Ammon's horn (tissue), 1 donor: ENCODE measurements at places on chromosomes 3 and 15.

DNA sequence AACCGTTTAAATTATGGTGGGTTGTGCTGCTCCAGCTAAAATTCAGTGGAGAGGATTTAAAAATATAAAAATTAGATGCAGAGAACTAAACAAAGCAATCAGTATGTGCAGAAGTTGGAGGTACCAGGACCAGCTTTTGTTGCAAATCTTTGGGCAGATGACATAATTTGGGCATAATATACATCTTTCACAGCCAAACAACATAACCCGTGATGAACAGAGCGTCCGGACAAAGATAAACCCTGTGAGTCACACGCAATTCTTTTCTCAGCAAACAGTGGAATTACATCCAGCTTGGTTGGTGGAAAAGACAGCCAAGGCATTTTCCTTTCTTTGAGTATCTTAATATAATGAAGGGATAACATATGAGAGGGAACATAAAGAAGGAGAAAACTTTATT, 419.4 kb upstream of the ADAMTS9 start:
- DNase-seq: peak; percentile 25

- no peak for DNase-seq
These were observed 573 bp downstream of the MME start for GRCh38 chr3:155080692-155081091.

- peak; percentile 19 for DNase-seq
These were observed 11.6 kb upstream of the HGD start for GRCh38 chr3:120693439-120694171.

GRCh38 chr15:100602823-100603393, 519 bp downstream of the ASB7 start:
- peak; percentile 3 for DNase-seq

- DNase-seq: no peak
These were observed 167.2 kb upstream of the TSC22D2 start for GRCh38 chr3:150240891-150241290.

DNA sequence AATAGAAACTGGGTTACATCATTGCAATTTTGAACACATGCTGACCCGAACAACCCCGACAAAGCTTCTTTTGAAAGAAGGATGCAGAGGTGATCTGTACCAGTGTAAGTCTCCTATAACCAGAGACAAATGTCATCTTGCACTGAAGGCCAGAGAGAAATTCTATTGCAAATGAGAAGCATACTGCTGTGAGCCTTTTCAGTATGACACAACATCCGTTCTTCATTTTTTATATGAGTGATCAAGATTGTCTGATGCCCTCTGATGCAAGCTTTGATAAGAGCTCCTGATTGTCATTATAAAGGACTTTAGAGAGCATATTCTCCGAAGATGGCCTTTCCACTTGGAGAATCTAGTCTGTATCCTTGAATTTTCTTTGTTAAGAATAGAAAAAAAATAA, 36.9 kb downstream of the PCOLCE2 start:
- DNase-seq: no peak

DNA sequence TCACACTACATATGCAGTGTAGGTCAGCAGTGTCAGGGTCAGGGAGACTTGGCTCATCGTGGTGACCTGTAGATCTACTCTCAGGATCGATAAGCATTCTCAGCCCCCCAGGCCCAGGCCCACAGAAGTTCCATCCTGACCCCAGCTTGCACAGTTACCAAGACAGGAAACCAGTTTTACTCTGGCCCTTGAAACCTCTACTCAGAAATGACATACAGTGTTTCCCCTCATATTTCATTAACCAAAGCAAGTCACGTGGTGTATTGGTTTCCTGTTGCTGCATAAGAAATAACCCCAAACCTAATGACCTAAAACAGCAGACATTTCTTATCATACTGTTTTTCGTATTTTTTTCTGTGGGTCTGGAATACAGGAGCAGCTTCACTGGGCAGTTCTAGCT, 242.2 kb downstream of the SLCO3A1 start:
- no peak for DNase-seq

DNA sequence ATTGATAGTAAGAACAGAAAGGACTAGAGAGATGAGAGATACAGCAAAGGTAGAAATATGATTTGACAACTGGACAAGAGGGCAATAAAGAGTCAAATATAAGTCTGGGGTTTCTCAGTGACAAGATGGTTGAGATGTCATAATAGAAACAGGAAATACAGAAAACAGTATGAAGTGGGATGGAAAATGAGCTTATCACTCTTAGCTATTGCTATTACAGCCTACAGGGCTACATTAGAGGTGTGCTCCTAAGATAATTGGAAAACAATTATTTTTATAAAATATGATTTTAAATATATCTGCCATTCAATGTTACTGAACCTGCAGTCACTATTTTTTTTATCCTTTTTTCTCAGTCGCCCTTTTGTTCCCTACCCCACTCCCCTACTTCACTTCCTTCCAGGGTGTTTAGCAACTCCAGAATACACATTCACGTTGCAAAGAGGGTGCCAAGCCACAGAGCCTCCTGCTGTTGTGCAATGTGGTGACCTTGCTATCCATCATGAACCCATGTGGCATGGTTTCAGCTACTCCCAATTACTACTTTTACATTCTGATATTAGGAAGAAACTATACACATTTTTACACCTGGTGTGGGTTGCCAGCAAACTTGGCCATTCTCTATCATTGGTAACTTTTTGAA, 6.0 kb downstream of the NRG4 start:
- no peak for DNase-seq

DNA sequence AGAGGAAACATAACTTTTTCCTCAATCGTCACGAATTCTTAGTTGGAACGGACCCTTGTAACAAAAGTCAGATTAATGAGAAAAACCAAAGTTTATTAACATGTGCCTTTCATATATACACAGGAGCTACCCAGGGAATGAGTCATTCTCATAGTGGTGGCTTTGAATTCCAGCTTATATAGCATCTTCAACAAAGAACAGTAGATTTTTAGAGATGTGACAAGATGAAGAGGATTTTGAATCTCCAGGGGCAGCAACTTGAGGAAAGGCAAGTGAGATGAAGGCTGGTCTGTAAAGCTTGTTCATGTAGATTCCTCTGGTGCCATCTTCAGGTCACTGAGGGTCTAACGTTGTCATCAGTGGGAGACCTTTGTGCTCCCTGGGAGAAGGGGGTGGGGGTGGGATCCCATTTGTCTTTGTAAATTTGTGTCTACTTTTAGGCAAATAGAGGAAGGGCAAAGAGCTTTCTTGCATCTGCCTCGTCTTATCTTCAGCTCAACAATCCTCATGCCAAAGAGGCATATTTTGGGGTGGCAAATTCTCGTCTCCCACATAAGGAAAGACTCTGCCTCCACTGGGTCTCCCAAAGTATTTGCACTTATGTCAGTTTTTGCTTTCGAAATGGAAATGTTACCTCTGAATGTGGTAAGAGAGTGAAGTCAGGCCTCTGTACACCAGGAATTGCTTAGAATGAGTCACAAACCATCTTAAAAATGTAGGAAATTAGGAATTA, 29.5 kb downstream of the CLEC3B start:
- no peak for DNase-seq

DNA sequence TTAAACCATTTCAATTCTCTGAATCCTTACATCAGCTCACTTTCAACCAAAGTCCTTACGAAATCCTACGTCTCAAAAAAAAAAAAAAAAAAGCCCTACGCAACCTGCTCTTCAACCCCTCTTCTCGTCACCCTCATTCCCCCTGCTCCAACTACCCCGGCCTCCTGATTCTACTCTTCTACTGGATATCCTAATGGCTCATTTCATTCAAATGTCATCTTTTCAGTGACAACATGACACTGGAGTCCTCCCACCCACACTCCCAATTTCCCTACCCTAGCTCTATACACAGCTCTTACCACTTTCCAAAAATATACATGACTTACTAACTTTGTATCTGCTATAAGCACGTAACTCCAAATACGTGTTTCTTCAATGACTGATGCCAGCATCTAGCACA, 11.5 kb downstream of the UBP1 start:
- DNase-seq: no peak

GRCh38 chr3:193145248-193145647, 95.8 kb upstream of the PLAAT1 start:
- no peak for DNase-seq

- no peak for DNase-seq
These were observed 48.1 kb upstream of the USP3 start for GRCh38 chr15:63456258-63456657.

GRCh38 chr3:172524611-172525010, 1.4 kb upstream of the TNFSF10 start:
- DNase-seq: no peak

DNA sequence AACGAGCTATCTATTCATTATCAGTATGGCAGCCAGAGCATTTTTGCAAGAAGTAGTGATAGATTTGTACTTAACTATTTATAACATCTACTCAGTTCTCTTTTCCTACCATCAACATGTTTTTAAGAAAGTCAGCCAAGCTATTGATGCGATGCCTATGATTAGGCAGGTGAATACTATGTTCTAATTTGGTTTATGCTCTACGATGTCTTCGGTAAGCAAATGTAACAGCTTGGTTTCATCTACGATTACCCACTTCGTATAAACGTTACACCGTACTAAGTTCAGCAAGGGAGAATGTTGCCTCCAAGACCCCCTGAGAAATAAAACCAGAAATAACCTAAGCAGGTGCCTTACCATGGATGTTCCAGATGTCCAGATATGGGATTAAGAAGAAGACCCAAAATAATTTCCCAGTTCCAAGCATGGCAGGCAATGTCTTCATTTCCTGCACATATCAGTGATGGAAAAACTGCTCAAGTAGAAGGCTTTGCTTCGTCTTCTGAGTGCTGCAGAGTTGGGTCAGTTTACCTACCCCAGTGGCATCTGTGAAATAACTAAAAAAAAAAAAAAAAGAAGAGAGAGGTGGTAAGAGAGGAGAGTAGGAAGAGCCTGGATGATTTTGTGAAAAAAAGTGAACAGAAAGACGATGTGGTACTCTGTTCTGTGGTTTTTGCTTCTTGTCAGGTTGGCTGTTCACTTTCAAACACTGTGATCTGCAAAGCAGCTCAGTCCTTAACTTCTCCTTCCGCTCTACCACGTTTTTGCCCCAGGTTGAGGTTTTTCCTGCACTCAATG, at the start of gene BTLA:
Gene BTLA, minus strand, starts transcription at position 559 of the 798 bp plus-strand sequence. Its CDS starts 114 bp downstream, at position 445.
- no peak for DNase-seq

DNA sequence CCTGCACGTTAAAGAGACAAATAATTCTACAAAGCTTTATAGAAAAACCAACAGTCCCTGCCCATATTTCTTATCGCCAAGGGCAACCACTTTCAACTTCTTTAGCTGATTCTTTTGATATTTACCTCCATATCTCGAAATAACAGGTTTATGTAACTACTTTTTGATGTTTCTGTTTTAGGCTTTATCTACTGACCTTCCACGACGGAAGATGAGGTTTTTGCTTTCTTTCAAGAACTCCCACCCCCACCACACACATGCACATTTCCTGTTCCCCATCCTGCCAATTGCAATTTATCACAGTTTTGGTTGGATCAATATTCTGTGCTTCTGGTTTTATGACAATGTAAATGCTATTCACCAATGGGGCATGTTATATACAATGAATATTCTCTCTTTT, 330.4 kb upstream of the ICE2 start:
- no peak for DNase-seq

DNA sequence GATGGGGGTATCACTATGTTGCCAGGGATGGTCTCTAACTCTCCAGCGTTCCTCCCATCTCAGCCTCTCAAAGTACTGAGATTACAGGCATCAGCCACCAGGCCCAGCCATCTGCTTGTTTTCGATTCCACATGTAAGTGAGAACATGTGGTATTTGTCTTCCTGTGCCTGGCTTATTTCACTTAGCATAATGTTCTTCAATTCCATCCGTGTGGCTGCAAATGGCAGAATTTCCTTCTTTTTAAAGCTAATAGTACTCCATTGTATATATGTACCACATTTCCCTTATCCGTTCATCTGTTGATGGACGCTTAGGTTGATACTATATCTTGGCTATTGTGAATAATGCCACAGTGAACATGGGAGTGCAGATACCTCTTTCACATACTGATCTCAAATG, 70.6 kb downstream of the ASB7 start:
- DNase-seq: peak; percentile 23

- no peak for DNase-seq
These were observed 198.6 kb upstream of the NR2E3 start for GRCh38 chr15:71611553-71612396.

GRCh38 chr3:55487381-55488241, 505 bp upstream of the WNT5A start:
- no peak for DNase-seq

DNA sequence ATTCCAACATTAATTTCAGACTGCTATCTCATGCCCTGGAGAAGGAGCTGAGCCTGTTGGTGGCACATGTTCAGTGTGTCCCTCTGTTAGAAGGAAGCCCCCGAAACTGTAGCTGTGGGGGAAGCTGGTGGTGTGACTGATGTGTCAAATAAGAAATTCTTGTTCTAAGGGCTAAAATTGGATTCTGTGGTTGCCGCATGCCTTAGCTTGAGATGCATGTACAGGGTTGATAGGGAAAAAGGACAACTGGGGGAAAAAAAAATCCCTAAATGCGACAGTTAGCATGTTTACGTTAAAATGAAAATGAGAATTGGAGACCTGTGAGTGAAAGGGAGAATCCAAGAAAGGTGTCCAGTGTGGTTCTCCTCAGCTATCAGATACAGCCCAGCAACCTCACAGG, 58.6 kb downstream of the MED12L start:
- DNase-seq: no peak

DNA sequence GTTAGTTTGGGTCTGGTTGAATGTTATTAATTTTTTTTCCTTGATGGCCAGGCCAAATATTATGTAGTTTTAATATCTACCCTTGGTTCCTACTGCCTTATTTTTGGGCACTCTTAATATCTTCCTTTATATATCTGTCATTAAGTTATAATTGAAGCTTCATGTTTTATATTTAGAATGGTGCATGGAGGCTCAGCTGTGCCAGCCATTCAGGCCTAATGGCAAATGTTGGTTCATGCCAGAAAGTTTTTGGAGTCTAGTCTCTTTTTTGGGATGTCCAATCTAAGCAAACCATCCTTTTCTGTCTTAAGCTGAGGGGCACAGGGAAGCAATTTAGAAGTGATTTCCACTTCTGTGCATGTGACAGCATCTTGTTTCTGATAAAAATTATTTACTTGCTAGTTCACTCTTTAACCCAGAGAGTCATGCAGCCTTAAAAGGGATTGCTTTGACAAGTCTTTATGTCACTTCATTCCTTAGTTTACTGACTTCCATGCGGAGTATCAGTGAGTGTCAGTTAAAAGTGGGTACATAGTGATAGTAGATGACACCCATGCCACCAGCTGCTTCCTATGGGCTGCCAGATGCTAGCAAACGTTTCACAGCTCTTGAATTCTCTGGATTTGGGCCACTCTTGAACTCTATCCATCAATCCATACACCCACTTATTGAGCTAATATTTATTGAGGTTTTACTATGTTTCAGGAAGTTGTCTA, 33.0 kb downstream of the MITF start:
- no peak for DNase-seq

GRCh38 chr3:126463521-126463920, 12.2 kb downstream of the ZXDC start:
- DNase-seq: no peak
